ENCODE measurements at places on chromosomes 2 and 18. TPM values are rescaled to one million over a fixed set of nuclear protein-coding genes. Genes with fewer than 3 reads are reported as not detected.

- no peak for DNase-seq
These were observed 10.4 kb downstream of the ADCY3 start for GRCh38 chr2:24909555-24910177.

The C1QL2 gene
- not detected for total RNA-seq

The B3GNT7 gene
- 9.1 TPM for total RNA-seq

DNA sequence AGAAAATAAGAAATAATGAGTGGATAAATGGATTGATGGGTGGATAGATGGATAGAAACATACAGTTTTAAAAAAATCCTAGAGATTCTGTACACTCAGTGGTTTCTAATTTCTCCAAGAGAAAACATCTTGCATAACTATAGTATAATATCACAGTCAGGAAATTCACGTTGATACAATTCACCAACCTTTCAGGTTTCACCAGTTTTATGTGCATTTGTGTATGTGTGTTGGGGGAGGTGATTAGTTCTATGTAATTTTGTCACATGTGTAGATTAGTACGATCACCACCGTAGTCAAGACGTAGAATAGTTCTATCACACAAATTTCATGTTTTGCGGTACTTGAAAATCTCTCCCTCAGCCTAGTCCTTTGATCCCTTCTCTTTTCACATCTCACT lies 288.2 kb upstream of the LRATD1 start:
- no peak for DNase-seq

DNA sequence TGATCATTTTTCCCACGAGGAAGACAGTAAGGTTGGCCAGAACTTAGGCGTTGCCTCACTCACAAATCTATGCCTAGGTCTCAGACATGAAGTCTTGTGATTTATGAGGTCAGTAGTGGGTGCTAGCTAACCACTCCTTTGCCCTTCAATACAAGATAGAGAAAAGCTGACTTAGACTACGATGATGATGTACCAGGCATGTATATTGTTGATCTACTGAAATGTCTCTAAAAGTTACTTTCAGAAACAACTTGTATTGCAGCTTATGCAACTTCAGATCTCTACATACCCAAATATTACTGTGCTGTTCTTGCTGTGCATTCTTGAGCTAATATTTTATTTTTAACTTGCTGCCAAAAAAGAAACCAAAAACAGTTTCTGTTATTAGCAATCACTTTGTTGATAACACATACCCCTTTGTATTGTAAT lies 30.6 kb downstream of the MAPRE2 start:
- no peak for DNase-seq

DNA sequence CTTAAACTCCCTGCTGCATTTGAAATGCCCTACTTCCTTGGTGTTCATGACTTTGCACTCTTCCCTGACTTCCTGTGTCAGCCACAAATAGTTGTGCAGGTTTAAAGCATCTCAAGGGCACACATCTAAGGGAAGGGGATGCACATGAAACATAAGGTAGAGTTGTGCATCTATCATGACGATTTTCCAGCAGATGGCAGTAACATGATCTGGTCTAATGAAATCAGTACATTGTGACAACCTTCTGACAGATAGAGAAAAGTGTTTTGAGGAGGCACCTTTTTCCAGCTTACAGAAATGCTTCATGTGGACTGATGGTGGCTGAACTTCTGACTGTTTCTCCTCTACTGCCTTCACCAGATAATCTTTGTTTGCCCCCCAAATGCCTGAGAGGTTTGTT lies 238.9 kb downstream of the XIRP2 start:
- DNase-seq: no peak

- no peak for DNase-seq
These were observed 88.1 kb downstream of the TTC27 start for GRCh38 chr2:32715981-32716380.

DNA sequence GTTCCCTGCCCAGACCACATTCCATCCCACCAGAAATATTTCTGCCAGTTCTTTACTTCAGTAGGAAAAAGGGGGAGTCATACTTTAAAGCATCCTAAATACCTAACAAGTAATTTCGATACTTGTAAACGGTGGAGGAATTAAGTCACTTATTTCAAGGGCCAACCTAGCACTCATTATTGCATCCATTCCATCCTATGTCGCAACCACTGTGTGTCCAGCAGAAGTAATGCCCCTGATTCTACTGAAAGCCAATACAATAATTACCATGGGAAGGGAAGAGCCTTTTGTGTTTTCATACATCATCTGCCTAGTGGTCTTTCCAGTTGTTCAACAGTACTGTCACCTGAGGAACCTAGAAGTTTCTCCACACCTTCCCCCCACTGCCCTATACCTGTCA lies 12.5 kb downstream of the SERPINB8 start:
- DNase-seq: no peak

The ITPRIPL1 gene
- 1.4 TPM for total RNA-seq

All from Right ventricle myocardium inferior (tissue), 1 donor.